Placental pericyte (primary cell): ENCODE measurements at places on chromosomes 4 and X. TPM values are rescaled to one million over a fixed set of nuclear protein-coding genes. Genes with fewer than 3 reads are reported as not detected.

TLR7 gene
- total RNA-seq = under 0.01 TPM in 1 of 2 replicates, not detected in the other

OPRPN gene
- not detected in 2 replicates for total RNA-seq

STK26 gene
- total RNA-seq = 10.1 and 11.3 TPM in 2 replicates

FAM47E gene
- total RNA-seq = not detected in 2 replicates

TLR6 gene
- 1.1 and 5.4 TPM in 2 replicates for total RNA-seq

RASSF6 gene
- 0.14 TPM in 1 of 2 replicates, not detected in the other for total RNA-seq

CENPVL2 gene
- not detected in 2 replicates for total RNA-seq

RADX gene
- total RNA-seq = 1.7 TPM in 1 of 2 replicates, not detected in the other

GAGE12H gene
- not detected in 2 replicates for total RNA-seq

COX7B2 gene
- not detected in 2 replicates for total RNA-seq

TADA2B gene
- total RNA-seq = 15.2 and 16.2 TPM in 2 replicates

PCDH7 gene
- total RNA-seq = 2.2 and 10.7 TPM in 2 replicates

RNF150 gene
- total RNA-seq = 0.22 and 1.1 TPM in 2 replicates

SCLT1 gene
- total RNA-seq = 5.5 and 23.0 TPM in 2 replicates

FOXR2 gene
- not detected in 2 replicates for total RNA-seq

STATH gene
- not detected in 2 replicates for total RNA-seq

RPS6KA6 gene
- under 0.01 and 1.9 TPM in 2 replicates for total RNA-seq

SPATA4 gene
- 0.29 and 0.44 TPM in 2 replicates for total RNA-seq

WAS gene
- 0.14 TPM in 1 of 2 replicates, not detected in the other for total RNA-seq

CCKAR gene
- not detected in 2 replicates for total RNA-seq

P2RY8 gene
- not detected in 2 replicates for total RNA-seq

ETDA gene
- total RNA-seq = not detected in 2 replicates

REELD1 gene
- not detected in 2 replicates for total RNA-seq

GLOD5 gene
- total RNA-seq = not detected in 2 replicates

SOD3 gene
- total RNA-seq = 18.9 and 69.4 TPM in 2 replicates

SLC26A1 gene
- 0.14 and 0.22 TPM in 2 replicates for total RNA-seq

TCP11X2 gene
- total RNA-seq = not detected in 2 replicates

SFRP2 gene
- total RNA-seq = 1.4 TPM in 1 of 2 replicates, not detected in the other

RHOXF1 gene
- total RNA-seq = not detected in 2 replicates

SYTL5 gene
- total RNA-seq = 1.5 and 20.9 TPM in 2 replicates

CT45A7 gene
- not detected in 2 replicates for total RNA-seq

MGAT4D gene
- not detected in 2 replicates for total RNA-seq

L1CAM gene
- 0.88 and 18.2 TPM in 2 replicates for total RNA-seq

LONRF3 gene
- 0.22 and 0.57 TPM in 2 replicates for total RNA-seq

GPC3 gene
- 4.2 TPM in 1 of 2 replicates, not detected in the other for total RNA-seq

SPANXA2 gene
- total RNA-seq = not detected in 2 replicates

NWD2 gene
- not detected in 2 replicates for total RNA-seq

MAGEC3 gene
- not detected in 2 replicates for total RNA-seq

SLC6A14 gene
- total RNA-seq = not detected in 2 replicates

USP17L12 gene
- total RNA-seq = not detected in 2 replicates

MAOA gene
- total RNA-seq = 0.44 and 1.0 TPM in 2 replicates

DCAF12L2 gene
- not detected in 2 replicates for total RNA-seq

DCHS2 gene
- under 0.01 TPM in 1 of 2 replicates, not detected in the other for total RNA-seq

MTTP gene
- total RNA-seq = not detected in 2 replicates

RIBC1 gene
- 0.14 and 0.66 TPM in 2 replicates for total RNA-seq

UBE2K gene
- total RNA-seq = 15.5 and 21.5 TPM in 2 replicates

RTL3 gene
- total RNA-seq = 0.43 TPM in 1 of 2 replicates, not detected in the other

GCNA gene
- total RNA-seq = 1.7 and 2.8 TPM in 2 replicates

VCX gene
- not detected in 2 replicates for total RNA-seq

PCYT1B gene
- under 0.01 and 0.14 TPM in 2 replicates for total RNA-seq

SPANXC gene
- total RNA-seq = not detected in 2 replicates

MCF2 gene
- total RNA-seq = not detected in 2 replicates

FRMD7 gene
- total RNA-seq = not detected in 2 replicates

EPHA5 gene
- total RNA-seq = 0.22 and 3.7 TPM in 2 replicates

CXorf66 gene
- not detected in 2 replicates for total RNA-seq

CLIC2 gene
- 0.22 and 1.3 TPM in 2 replicates for total RNA-seq

HTRA3 gene
- total RNA-seq = 7.3 and 8.1 TPM in 2 replicates

CCDC110 gene
- total RNA-seq = 0.29 and 0.44 TPM in 2 replicates

SYTL4 gene
- total RNA-seq = 3.7 and 4.0 TPM in 2 replicates
